Suppressor macrophage treated with lipopolysaccharide for 4 hours (primary cell): ENCODE measurements at places on chromosomes 13 and 19.

GRCh38 chr13:41213919-41214318, 19.6 kb upstream of the KBTBD7 start:
- no peak for DNase-seq

- no peak for DNase-seq
Observed at GRCh38 chr13:75305059-75305458, 176.9 kb downstream of the TBC1D4 start.

DNA sequence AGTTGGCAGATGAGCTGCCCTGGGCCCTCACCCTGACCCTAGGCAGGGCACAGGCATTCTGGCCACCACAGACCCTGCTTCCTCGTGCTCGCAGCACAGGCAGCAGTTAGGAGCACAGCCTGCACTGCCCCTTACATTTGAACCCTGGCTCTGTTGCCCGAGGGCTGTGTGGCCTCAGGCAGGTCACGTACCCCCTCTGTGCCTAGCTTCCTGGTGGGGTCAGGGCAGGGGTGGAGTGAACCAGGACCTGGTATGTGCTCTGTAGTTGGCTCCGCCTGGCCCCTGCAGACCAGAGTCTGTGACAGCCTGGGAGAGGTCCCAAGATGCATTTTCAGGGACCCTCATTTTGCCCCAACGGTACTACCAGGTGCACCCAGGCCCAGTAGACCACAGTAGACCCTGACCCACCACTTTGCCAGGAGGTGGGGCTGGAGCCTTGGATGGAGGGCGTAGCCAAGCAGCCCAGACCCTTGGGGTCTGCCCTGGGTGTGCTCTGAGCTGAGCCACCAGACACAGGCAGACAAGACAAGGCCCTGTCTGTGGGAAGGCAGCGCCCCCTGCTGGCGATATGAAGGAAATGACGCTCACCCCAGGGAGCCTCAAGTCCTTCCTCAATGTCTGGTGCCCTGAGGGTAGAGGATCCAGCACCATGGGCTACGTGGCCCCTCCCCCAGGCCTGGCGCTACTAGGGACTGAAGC, 9.1 kb downstream of the LYL1 start:
- DNase-seq = peak; percentile 88

GRCh38 chr13:48398450-48399095, 14.3 kb downstream of the LPAR6 start:
- DNase-seq = no peak

GRCh38 chr13:21796775-21797514, 126.1 kb downstream of the FGF9 start:
- DNase-seq = no peak

- peak; percentile 26 for DNase-seq
Observed at GRCh38 chr19:54696117-54696548, 28.1 kb upstream of the KIR3DL3 start.

- DNase-seq = peak; percentile 63
Observed at GRCh38 chr19:48925240-48925843, 8.2 kb upstream of the DHDH start.

DNA sequence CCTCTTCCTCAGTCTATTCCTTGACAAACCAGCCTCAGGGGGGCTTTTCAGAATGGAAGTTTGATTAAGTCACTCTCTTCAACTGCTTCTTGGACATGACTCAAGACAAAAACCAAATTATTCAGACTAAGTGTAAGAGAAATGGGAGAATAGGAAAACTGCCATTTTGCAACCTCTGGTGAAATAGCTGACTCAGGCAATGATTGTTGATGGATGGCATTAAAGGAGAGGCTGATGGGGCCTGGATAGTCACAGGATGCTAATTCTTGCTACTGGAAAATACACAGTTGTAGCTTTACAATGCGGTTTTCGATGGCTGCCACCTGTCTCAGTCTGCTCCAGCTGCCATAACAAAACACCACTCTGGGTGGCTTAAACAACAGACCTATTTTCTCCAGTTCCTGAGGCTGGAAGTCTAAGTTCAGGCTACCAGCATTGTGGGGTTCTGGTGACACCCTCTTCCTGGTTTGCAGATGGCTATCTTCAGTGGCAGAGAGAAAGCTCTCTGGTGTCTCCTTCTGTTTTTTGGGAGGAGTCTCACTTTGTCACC, 6.1 kb downstream of the NOSIP start:
- no peak for DNase-seq

GRCh38 chr13:79226938-79227337, 179.1 kb downstream of the RBM26 start:
- no peak for DNase-seq

GRCh38 chr19:33819880-33820781, 23.5 kb downstream of the KCTD15 start:
- peak; percentile 81 for DNase-seq

- no peak for DNase-seq
Observed at GRCh38 chr13:66266348-66266747, 963.8 kb downstream of the PCDH9 start.

DNA sequence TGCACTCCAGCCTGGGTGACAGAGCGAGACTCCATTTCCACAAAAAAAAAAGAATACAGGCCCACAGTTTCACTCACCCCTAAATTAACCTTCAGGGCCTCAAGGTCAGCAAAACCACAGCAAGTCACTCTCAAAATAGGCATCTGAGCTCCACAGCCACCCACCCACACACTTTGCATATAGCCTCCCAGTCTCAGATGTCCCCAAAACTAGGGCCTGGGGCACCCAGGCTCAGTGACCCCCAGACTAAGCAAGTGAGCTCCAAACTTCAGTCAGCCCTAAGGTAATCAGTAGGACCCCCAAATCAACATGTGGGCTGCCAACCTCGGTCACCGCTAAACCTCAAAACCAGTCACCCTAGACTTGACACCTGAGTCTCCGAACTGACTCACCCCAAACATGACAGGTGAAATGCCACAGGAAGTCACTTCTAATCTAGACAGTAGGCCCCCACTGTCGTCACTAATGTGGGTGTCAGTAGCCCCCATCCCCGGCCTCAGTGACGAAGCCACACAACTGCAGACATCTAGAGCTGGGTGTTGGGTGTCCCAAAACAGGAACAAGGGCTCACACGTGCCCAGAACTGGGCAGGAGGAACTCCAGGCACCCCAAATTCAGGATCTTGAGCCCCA, 13.9 kb downstream of the RABAC1 start:
- DNase-seq = no peak

- no peak for DNase-seq
Observed at GRCh38 chr19:10036601-10037071, 23.4 kb downstream of the RDH8 start.

DNA sequence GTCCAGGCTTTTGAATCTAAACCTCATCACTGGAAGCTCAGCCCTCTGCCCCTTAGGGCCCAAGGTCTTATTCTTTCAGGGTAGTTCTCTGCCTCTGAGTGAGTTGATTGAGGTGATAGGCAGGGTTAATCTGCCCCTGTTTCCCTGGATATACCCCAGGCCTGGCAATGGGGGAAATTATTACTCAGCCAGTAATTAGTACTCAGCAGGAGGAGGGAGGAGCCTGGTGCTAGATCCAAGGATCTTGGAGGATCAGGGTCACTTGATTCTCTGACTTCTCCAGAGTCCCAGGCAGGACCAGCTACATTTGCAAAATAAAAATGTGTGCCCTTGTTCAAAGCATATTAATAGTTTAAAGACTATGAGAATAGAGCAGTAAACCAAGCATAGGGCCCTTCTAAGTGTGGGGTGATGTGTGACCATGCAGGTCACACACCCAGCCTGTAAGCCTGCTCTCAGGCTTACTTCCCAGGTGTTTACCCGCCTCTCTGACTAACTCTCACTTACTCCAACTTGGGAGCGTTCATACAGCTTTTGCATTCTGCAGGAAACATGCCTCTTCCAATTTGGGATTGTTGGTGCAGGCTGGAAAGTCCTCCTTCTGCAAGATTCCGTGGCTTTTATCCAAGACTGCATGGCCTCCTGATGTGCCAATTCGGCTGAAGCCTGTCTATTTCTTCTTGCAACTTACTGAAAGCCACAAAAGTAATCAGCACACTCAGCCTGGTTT, 7.9 kb upstream of the STK24 start:
- no peak for DNase-seq

DNA sequence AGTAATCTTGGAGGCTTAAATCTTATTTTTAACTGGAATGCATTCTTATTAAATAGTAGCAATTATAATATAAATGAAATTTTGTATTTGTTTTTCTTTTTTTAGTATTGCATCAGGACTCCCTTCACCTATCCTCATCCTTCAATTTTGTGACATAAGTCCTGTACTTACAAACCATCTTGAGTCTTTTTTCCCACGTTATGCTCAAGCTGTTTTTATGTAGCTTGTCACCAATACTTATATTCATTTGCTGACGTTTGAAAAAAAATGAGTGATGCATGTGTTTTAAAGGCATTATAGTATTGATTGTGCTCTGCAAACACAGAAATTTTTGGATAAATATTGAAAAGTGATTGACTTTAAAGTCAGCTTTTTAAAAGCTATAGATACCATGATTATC, 888 bp downstream of the GPR18 start:
- DNase-seq = no peak

DNA sequence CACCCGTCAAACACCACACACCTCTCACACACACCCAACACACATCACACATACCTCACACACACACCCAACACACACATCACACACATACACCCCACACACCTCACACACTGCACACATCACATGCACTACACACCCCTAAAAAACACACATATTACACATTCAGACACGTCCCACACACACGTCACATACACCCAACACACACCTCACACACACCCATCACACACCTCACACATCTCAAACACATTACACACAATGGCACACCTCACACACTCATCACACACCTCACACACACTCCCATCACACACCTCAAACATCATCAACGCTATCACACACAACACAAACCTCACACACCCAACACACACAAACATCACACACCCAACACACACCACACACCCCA, 133.1 kb downstream of the CRYL1 start:
- no peak for DNase-seq

DNA sequence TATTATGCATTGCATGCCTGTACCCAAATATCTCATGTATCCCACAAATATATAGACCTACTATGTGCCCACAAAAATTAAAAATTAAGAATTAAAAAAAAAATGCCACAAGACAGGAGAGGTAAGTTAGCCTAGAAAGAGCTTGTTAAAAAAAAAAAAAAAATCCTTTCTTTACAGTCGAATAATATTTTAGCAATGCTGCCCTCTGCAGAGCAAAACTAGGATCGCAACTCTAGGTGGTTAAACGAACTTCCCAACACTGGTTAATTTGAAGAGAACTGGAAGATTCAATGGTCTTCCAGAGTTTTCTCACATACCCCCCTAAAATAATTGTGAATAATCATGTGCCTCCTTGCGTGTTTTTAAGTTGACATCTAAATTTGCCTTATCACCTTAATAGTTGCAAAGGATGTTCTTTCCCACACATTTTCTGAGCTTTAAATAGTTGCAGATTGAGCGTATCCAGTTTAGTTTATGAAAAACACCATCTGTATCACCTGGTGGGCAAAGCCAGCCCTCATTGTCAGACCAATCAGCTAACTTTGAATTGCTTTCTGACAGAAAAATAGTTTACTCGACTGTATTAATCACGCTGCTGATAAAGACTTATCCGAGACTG, 47.4 kb upstream of the RCBTB2 start:
- DNase-seq = peak; percentile 86

DNA sequence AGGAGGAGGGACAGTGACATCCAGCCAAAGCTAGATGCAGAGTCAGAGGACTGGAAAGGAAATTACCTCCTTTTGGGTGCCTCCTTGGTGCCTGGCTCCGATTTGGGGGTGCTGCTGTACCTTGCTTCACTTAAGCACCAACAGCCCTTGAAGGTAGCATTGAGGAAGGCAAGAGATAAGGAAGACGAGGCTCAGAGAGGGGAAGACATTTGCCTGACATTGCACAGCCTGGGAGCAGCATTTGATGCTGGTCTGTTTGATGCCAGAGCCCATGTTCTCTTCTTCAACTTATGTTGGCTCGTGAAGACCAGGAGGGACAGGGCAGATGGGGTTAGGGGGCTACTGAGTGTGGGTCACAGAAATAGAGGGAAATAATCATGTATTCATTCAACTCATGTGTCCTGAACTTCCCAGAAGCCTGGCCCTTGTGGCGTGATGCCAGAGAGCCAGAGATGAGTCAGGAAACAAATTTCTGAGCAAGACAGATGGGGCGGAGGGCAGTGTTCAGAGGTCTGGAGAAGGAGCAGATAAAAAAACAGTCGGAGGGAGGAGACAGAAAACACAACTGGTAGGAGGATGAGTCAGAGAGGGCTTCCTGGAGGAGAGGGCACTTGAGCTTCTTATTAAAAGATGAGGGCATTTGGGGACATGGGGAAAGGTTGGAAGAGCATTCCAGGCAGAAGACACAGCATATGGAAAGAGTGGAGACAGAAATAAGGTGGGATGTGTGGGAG, 3.0 kb upstream of the C19orf81 start:
- DNase-seq = peak; percentile 8

GRCh38 chr13:23741879-23742510, 147.2 kb downstream of the MIPEP start:
- no peak for DNase-seq

GRCh38 chr13:23372264-23372906, 61.1 kb downstream of the SACS start:
- peak; percentile 52 for DNase-seq

GRCh38 chr19:1468821-1469254, 10.2 kb downstream of the C19orf25 start:
- peak; percentile 55 for DNase-seq

- DNase-seq = no peak
Observed at GRCh38 chr13:44104969-44105368, 225.3 kb downstream of the LACC1 start.

DNA sequence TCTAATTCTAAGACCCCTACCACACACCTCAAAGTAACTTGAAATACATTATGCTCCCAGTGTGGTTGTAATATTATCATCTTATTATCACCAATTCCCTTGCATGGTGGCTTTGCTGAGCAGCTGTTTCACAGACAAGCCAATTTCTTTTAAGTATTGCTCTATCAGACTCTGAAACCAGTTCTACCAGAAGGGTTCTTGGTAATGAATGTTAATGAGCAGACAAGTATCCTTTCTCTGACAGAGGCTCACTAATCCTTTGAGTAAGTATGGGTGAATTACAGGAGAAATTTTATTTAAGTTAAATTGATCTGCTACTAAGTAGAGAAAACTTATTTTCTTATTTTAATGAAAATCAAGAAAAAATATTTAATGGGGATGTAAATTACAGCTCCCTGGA, 326.0 kb downstream of the GPC6 start:
- no peak for DNase-seq

- no peak for DNase-seq
Observed at GRCh38 chr13:30026093-30026492, 175.7 kb upstream of the UBL3 start.

DNA sequence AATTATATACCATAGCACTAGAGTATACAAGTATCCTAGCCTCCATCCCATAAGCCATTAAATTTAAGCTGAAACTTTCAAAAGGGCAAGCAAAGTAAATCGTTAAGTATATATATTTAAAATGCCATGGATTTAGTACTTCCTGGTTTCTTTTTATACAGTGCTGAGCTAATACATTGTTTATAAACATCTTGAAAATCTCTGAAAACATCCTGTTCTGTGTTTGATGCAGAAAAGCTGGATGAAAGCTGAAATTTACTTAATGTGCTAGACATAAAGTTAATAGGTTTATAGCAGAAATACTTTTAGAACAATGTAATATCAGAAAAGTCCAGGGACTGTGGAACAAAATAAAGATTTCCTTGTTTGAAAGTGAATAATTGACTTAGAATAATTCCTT, 875.4 kb downstream of the SLITRK6 start:
- DNase-seq = no peak
